RWPE1 (cell line): ENCODE measurements at places on chromosomes 7 and 10.

DNA sequence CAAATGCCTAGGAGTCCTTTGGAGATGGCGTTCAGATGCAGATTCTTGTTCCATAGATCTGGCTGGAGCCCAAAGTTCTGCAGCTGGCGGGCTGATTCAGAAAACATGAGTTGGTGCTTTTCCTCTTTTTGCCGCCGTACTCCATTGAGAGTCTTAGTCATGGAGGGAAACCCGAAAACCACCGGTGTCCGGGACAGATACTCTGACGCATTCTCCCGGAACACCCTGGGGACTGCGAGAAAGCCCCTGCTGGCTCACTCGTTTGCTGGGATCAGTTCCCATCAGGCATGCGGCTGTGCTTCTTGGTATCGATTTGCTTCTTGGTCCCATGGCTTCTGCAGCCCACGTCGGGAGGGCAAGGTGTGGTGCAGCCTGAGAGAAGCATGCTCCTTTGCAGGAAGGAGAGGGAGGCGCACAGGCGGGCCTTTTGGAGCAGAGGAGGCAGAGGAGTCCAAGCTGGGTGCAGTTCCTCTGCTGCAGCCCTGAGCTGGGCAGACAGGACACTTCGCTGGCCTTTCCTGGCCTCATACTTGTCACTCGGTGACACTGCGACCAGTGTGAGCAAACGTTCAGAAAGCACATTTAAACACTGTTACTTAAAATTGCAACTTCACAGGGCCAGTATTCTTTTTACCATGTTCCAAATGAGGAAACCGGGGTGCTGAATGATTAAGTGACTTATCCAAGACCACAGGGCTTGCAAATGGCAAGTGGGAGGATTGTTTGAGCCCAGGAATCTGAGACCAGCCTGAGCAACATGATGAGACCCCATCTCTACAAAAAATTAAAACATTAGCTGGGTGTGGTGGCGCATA is 30.6 kb upstream of the PFKFB3 start:
- no peak for DNase-seq

GRCh38 chr7:45812946-45813345 is 59.9 kb downstream of the CCDC201 start:
- DNase-seq, result no peak

DNA sequence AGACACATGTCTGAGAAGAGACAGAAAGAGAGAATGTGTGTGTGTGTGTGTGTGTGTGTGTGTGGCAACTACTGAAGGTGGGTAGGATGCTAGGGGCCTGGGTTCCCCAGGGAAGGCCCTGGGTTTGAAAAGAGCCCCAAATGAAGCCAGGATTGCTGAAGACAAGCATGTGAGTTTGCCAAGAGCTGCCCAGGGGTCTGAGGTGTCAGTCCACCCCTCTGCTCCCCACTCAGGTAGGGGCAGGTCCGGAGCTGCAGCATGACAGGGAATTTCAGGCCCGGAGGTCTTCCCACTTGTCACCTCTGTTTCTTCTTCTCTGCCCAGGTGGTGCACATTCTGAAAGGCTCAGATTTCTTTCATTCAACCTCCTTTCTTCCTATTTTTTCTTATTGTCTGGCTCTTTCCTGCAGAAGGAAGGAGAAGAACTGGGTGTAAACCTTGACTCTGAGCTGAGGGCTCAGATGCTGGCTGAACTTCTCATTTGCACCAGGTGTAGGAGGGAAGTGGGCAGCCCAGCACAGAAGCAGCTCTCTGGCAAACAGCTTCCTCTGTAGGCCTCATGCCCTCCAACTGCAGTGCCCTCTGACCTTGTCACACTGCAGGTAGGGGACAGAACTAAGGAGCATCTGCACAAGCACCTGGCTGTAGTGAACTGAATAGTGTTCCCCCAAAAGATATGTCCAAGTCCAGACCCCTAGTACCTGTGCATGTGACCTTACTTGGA is 79.6 kb upstream of the LRRC4 start:
- no peak for DNase-seq

GRCh38 chr10:31709028-31709427 is 219.6 kb downstream of the ARHGAP12 start:
- DNase-seq, result no peak

- DNase-seq, result peak; percentile 41
Observed at GRCh38 chr7:150368884-150369747, 494 bp downstream of the REPIN1 start.

GRCh38 chr10:118873091-118873737 is 118.4 kb upstream of the CACUL1 start:
- peak; percentile 34 for DNase-seq

GRCh38 chr10:130029209-130029608 is 65.1 kb upstream of the EBF3 start:
- no peak for DNase-seq

DNA sequence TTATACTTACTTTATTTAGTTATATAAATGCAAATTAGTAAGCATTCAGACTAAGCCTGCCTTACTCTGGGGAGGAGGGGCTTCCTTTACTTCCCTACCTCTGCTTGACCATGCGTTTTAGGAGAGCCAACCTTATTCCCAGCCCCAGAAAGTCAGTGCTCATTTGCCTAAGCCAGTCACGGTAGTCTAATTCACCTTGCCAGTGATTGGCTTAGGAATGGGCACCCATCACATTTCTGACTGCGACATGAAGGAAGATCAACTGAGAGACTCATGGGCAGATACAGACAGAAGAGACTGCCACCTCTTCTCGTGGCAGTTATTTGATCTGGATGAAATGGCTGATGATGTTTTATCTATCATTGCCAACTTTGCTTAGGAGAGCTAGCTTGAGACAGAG is 29.5 kb downstream of the RPA3 start:
- DNase-seq, result no peak

GRCh38 chr10:44769450-44769849 is 141.7 kb upstream of the TMEM72 start:
- no peak for DNase-seq

DNA sequence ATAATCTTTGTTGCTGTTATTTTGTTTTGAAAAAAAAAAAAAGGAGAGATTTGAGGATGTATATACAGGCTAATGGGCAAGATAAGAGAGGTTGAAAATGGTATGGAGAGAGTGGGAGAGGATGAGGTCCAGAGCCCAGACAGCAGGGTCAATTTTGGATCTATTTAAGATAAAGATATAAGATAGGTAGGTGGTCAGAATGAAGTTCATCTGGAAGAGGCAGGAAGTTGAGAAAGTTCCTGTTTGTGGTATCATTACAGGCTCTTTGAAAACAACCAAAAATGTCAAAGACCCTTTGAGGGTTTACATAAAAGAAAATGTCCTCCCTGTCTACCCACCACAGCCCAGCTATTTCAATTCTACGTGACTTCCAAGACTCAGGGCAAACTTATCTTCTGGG is 7.5 kb downstream of the CEP41 start:
- DNase-seq, result no peak

DNA sequence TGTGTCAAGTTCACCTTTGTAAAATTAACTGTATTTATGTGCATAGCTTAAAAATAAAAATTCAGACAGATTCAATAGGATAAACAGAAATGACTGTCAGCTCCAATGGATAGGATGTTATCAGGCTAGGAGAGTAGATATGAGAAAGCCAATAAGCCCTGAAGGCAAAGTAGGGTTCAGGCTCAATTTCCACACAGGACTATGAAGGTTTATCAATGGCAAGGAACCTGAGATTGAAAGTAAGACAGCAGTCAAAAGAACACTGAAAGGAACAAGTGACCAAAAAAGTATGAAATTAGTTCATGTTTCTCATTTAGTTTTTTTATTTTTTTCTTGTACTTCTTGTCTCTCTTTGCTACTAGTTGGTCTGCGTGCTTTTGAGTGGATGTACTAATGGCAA is 121.4 kb downstream of the ELMO1 start:
- DNase-seq, result no peak

DNA sequence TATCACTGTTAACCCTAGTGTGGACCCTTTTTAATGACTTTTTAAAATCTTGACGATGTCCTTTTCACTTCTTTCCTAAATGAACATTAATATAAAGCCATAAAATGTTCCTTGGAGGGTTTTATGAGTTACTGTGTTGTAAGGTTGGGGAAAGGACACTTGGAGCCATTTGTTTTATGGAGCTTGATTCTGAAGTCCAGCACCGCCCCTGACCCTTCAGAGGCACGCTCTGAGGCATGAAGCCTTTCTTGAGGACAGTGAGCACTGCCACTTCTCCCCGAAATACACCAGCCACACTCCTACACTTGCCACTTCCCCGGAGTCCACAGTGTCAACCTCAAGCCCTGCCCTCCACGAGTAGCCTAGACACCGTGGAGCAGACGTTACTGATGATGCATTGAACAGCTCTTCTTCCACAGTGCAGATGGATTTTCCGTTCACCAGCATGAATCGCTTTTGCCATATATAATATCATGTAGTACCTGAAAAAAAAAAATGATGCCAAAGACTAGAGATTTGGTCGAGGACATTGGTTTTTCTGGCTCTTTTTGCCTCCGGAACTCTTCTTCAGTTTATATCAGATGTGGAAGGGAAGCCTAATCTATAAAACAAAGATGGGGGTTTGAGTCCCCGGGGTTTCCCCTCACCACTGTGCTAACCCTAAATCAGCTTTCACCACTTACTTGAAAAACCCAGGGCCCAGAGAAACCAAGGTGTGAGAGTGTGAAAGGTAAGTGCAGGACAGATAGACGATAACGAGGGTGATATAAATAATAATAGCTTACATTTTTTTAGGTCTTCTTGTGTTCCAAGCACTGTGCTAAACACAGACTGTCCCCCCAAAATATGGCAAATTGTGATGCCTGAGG is 652.6 kb upstream of the GALNT17 start:
- DNase-seq, result no peak

- DNase-seq, result no peak
Observed at GRCh38 chr10:110252151-110252550, 44.7 kb downstream of the MXI1 start.

- no peak for DNase-seq
Observed at GRCh38 chr7:149109969-149110368, 16.2 kb downstream of the ZNF425 start.

DNA sequence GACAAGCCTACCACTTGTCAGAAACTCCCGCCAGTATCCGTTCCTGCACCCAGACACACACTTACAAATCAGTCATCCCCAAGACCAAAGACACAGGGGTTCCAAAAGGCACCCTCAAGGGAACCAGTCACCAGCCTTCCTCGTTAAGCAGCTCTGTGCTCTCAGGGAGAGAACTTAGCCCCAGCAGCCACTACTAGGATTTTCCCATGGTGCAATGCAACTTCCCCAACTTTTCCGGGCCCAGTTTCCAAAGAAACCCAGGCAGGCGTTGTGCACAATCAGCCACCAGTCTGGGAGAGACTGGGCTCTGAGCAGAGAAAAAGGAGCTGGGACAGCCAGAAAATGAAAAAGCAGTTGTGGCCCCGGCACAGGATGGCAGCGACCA is 1.2 kb downstream of the DLG5 start:
- peak; percentile 56 for DNase-seq

GRCh38 chr10:70693619-70694335 is 21.5 kb downstream of the ADAMTS14 start:
- no peak for DNase-seq

GRCh38 chr10:49154641-49155040 is 20.8 kb upstream of the FAM170B start:
- no peak for DNase-seq

DNA sequence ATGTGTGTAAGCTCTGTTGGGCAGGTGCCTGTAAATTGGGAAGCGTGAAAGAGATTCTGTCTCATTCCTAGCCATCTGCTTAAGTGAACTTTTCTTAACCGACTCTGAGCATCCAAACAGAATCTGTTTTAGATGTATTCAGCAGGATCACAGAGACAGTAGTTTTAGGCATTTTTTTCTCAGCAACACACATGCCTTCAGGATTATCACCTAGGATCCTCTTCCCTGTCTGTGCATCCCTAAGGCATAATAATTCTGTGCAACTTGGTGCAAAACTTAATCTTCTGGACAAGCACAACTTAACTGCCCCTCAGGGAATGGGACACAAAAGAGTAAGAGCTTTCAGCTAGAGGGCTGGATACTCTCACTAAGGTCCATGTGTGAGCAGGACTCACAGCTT is 284.8 kb downstream of the C7orf25 start:
- DNase-seq, result no peak

DNA sequence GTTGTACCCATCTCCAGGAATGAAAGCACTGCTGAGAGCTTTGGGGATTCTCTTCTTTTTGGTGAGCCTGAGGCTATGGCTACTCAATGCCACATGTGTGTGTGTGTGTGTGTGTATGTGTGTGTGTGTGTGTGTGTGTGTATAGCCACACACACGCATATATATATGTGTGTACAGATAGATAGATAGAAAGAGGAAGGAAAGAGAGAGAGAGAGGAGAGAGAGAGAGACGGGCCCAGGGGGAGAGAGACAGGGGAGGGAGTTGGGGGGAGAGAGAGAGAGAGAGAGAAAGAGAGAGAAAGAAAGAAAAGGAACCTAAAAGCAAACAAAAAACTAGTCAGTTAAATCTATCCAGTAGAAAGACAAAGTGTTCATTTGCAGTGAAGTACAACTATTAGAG is 8.3 kb downstream of the SLC13A4 start:
- DNase-seq, result no peak

- no peak for DNase-seq
Observed at GRCh38 chr10:129772468-129773358, 191.4 kb downstream of the EBF3 start.

DNA sequence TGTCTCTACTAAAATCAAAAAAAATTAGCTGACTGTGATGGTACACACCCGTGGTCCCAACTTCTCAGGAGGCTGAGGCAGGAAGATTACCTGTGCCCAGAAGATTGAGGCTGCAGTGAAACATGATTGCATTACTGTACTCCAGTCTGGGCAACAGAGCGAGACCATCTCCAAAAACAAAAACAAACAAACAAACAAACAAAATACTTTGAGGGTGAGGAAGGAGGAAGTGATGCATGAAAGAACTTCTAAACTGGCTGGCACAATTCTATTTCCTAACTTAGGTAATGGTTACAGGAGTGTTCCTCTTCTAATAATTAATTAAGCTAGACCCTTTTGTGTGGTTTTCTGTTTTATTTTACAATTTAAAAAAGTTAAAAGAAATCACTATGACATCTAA is 15.5 kb downstream of the WAPL start:
- no peak for DNase-seq

DNA sequence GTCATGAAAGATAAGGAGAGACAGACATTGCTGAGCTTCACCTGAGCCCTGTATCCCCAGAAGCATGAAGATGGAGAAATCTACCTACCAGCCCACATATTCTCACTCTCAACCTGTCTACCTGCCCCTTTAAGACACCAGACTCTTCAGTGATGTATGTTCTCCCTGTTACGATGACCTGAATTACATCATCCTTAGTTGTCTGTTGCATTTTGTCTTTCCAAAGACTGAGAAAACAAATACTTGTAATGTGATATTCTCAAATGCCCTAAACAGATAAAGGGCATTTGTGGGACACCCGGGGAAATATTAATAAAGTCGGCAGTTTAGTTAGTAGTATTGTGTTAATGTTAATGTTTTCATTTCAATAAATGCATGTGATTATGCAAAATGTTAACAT is 305.8 kb upstream of the IGFBP3 start:
- DNase-seq, result no peak

DNA sequence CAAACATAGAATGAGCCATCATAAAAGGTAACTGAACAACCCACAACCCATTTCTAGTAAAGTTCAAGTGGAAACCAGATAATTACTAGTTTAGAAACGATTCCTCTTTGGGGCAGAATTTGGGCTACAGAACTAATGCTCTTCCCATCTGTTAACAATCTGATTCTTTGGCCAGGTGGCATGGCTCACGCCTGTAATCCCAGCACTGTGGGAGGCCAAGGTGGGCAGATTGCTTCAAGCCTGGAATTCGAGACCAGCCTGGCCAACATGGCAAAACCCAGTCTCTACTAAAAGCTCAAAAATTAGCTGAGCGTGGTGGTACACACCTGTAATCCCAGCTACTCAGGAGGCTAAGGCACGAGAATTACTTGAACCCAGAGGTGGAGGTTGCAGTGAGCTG is 18.5 kb downstream of the CYP51A1 start:
- no peak for DNase-seq
